ENCODE measurements at places on chromosomes 4 and X.

- DNase-seq: peak; percentile 73
These were observed 545 bp downstream of the DOCK11 start for GRCh38 chrX:118495958-118496762.

DNA sequence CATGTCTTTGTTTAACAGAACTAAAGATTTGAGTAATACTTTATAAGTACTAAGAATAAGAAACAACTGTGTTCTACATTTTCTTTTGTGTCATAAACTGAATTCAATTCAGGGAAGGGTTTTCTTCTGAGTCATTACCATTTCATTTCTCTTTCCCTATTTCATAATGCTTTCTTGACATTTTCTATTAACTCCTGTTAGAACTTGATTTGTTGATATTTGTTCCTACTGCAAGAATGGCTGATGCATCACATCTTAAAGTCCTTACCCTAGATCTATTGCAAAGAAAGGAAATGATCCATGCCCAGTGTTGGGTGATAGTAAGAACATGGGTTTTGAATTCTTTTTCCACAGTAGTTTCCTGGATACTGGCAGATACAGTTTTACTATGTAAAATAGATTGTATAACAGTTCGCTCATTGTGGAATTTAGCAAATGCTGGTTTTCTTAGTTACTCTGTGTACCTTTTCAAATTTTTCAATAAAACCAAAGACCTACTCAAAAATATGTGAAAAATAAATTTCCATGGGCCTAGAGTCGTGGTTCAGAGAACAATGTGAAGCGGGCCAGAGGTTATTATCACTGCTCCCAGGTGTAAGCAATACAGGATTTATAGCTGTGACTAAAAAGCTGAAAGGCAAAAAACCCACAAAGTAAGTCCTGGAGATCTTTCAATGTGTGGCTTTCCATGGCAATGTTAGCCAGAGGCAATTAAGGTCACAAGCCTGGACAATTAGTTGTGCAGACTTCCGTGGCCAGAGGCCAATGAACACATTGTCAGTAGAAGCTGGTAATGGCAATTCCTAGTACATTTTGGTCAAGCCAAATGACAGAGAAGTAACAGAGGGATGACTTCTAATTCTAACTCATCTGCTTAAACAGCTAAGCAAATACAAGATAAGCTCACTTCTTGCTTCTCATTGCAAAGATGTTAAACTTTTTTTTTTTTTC is 127.3 kb upstream of the FAT4 start:
- no peak for DNase-seq

DNA sequence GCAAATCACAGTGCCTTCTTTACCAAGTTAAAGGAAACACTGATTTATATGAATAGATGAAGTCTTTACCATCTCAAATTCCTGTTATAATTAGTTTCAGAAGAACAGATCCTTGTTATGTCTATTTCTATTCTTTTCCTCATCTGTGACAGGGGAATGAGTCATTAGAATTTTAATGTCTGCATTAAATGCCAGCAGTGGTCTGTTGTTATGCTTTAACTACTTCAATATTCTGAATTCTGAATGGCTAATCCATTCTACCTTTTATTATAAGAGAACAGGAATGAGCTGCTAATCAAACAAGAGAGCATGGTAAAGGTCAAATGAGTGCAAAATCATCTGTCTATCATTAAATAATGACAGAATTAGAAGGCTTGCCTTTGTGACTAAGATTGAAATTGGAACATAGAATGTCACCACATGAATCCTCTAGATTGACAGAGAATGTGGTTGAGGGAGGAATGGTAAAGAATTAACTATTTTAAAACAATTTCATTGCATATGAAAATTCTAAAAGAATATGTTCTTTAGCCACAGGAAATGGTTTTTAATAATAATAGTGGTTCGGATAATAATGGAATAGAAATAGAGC is 935.5 kb downstream of the ADGRL3 start:
- DNase-seq: no peak

DNA sequence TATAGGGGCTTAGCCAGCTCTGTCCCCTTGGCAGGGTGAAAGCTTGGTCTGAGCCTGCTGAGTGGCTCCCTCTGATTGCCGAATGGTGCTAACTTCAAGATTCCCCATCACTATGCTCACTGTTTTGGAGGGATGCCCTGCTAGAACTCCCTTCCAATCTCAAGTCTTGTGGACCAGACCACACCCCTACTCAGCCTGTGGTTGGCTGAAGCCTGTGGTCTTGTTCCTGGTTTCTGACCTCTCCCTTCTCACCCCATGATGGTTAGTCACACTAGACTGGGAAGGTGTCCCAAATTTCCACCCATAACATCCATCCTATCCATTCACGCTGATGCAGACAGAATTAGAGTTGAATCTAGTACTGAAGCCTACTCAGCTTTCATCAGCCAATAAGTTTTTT is 184.7 kb upstream of the NDP start:
- DNase-seq: no peak

DNA sequence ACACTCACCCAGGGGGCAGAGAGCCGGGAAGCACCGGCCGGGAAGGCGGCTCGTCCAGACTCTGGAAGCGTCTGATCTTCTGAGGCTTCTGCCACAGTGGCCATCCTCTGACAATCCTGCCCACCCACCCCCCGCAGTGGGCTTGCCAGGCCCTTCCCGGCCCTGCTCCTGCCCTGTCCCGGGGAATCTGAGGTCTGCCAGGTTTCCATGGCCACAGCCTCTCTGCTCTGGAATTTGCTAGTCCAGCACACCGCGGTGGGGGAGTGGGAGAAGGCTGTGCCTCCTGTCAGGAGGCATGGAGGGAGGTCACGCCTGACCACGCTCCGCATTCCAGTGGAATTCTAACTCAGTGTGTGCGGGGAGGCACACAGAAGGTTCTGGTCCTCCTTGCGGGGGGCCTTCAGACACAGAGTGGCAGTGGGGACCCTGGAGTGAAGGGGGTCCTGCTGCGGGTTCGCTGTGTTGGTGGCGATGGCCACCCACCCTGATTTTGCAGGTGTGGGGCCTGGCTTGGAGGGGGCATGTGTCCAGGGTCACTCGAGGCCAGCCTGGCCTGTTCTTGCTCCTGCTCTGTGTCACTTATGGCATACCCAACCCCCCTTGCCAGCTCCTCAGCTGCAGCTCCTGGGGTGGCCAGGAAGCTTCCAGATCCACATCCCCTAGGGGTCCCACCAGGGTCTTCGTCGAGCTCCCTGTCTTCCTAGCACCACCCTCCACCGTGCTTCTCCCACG is 55.6 kb upstream of the ADRA2C start:
- no peak for DNase-seq

DNA sequence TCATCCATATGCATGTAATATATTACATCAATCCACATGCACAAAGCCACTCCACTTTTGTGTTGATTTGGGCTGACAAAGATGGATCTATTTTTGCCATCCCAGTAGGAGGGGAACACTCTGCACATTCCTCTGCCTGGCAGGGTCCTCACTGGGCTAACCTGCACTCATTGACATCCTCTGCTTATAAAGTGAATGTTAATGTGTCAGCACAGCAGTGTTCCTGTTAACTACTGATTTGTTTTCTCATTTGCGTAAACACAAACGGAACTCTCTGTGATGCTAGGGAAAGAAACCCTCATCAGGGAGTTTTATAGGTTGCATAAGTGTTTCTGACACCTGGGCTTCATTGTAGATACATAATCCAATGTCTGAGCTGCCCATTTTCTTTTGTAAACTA is 826.0 kb downstream of the RAB28 start:
- no peak for DNase-seq

GRCh38 chr4:8305851-8306471 is 36.4 kb downstream of the HTRA3 start:
- no peak for DNase-seq

GRCh38 chrX:110015915-110016314 is 13.0 kb downstream of the TMEM164 start:
- DNase-seq: no peak

- no peak for DNase-seq
These were observed 69.5 kb downstream of the FRYL start for GRCh38 chr4:48710446-48711209.

- no peak for DNase-seq
These were observed 37.0 kb downstream of the NAT8L start for GRCh38 chr4:2096073-2096609.

DNA sequence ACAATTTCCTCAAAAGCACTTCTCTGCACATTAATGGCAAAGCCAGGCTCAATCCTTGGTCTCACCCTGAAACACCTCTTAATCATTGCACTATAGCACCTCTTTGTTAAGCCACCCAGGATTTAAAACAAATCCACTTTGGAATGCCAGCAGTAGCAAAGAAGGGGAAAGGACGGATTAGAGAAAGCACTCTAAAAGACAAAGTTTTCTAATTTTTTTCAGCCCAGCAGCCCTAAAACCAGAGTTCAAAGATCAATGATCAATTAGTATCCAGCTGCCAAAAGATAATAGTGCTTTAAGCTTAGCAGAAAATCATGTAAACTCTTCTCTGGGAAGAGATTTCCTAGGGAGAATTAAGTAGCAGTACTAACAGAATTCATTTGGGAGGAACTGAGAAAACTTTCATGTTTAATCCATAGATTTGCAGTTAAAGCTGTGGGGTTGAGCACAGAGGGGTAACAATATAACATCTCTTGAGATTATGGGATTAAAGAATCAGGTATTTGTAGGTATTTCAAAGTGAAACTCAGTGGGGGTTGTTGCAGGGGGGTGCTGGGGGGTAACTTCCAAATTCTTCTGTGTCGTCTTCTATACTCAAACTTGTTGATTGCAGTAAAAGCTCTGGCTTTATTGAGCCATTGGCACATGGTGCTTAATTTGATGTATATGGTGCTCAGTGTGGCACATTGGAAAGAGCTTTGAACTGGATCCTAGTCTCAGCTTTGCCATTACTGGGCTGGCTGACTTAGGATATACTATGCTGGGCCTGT is 61.8 kb downstream of the LRRC66 start:
- DNase-seq: no peak

- no peak for DNase-seq
These were observed 354.9 kb downstream of the CAMK2D start for GRCh38 chr4:113406723-113407016.

DNA sequence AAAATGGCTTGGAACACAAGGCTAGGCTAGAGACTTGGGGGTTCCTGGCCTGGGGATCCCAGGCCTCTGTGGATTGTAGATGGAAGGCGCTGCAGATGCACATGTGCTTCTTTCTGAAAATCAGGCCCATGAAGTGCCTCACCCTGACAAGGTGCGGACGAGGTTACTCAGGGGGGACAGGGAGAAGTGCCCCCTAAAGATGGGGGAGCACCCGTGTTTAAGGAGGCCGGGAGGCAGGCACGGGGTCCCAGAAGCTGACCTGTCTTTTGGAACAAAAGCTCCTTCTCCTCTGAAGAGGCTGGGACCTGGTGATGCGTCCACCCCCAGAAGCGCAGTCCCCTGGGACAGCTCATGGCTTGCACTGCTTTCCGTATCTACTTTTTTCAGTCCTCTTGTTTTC is 2.4 kb downstream of the PDZD4 start:
- no peak for DNase-seq

DNA sequence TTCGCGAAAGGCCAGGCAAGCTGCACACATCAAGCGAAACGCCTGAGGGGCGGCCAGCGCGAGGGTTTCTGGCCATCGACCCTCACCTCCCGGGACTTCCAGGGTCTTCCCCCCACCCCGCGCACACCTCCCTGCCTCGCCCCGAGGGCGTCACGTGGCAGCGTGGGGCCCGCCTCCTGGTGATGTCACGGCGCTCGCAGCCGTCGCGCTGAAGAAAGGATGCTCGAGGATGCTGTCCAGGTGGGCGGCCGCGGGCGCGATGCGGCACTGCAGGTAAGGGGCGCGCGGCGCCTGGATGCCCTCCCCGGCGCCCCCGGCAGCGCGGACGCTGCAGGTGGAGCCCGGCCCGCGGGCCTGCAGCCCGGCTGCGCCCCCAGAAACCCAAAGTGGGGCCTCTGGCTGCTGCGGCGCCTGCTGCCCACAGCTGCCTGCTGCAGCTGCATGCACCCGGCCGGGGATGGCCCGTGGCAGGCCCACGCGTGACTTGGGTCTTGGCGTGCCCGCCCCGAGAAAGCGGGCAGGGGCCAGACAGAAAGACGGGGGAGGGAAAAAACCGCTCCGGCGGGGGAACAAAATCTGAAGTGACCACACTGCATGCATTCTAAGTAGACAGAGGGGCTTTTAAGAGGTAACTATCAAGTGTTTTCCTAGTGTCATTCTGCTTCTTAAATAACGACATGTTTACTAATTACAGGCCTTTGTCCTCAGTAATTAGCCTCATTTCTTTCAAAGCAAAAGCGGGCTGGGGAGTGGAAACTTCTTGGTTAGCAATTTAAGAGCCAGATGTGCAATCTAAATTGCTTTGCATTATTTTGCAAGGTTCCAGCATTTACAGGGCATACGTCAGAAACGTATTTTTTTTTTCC is 1.7 kb downstream of the CLCN4 start:
- peak; percentile 2 for DNase-seq

DNA sequence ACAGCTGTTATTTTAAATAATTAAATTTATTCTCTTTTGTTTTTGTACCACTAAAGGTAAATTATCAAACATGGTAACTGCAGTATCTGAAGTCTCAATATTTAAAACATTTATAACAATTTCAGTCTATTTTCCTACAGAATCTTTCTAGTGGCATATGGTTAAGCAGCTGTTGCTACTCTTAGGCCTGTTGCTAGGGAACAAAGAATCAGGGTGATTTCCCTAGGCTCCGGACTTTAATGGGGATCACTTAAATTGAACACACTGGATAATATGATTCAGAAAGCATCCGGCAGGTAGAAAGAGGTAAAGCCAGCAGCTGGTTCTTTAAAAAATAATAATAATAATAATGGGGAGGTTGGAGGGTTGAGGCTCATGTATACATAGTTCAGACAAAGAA is 17.6 kb downstream of the FBXO8 start:
- no peak for DNase-seq

DNA sequence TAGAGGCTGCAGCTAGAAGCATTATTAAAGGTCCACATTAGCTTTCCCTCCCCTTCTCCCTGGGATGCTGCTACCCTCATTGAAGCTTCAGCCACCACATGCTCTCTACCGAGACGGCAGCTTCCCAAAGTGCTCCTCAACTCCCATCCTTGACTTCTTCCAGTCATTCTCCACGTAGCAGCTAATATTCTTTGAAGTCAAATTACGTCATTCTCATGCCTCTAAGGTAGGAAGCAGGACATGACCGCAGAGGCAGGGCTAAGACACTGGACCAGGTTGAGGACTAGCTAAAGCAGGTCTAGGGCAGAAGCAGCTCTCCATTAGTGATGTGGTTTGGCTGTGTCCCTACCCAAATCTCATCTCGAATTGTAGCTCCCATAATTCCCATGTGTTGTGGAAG is 128.3 kb downstream of the SHOX start:
- DNase-seq: no peak

GRCh38 chr4:40212674-40213527 is 16.1 kb downstream of the RHOH start:
- no peak for DNase-seq

DNA sequence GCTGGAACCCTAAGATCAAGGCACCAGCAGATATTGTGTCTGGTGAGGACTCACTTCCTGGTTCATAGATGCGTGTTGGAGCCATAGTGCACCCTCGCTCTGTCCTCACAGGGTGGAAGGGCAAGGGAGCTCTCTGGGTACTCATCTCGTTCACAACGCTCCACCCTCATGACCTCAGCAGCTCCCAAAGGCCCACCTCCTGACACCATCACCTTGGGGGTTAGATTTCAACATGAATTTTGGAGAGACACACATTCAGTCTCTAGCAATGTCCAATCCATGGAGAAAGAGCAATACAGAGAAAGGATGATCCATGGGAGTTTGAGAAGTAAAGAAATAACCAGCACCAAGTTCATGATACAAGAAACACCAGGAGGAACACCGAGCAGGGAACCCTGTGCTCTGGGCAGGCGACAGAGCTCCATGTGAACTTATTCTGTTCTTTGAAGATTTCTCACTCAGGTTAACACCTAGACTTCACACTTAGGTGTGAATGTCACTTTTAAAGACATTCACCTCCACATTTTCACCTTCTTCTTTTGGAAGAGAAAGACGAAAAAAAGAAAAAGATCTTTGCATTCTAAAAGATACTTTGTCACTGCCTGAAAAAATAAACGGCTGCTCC is 171.8 kb upstream of the FAM9B start:
- no peak for DNase-seq

Measured in activated naive CD4-positive, alpha-beta T cell treated with Interleukin-2 at 50 U/mL for 16 hours (primary cell).